ENCODE measurements at places on chromosomes 6 and 20.
A peak's percentile ranks its signal among the peaks of the same experiment; 100 is the strongest.

- no peak for DNase-seq
Measured at GRCh38 chr6:90730151-90730673, 143.3 kb upstream of the MAP3K7 start.

DNA sequence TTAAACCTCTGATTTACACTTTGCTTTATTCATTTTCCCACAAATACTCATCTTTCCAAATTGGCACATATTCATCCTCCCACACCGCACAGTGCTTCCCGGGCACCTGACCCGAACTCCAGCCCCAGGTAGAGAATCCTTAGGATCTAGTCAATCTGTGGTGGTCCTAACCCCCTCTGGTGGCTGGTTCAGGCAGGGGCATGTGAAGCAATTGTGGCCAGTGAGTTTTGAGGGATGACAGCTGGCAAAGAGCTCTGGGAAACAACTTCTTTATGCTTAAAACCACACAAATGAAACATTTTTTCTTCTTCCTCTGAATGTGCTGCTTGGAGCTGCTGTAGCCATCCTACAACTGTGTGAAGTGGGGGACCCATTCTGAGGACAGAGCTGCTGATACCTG, 54.7 kb downstream of the ELOVL5 start:
- no peak for DNase-seq

DNA sequence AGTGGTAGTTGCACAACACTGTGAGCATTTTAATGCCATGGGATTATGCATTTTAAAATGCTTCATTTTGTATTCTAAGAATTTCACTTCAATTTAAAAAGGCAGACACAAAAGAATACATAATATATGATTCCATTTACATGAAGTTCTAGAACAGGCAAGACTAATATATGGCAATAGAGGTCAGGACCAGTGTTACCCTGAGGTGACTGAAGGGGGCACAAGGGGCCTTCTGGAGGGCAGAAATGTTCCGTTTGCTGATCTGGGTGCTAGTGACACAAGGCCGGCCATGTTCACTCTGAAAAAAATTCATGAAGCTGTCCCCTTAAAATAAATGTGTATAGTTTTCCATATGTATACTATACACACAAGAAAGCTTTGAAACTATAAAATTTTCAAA, 28.5 kb downstream of the TASP1 start:
- no peak for DNase-seq

DNA sequence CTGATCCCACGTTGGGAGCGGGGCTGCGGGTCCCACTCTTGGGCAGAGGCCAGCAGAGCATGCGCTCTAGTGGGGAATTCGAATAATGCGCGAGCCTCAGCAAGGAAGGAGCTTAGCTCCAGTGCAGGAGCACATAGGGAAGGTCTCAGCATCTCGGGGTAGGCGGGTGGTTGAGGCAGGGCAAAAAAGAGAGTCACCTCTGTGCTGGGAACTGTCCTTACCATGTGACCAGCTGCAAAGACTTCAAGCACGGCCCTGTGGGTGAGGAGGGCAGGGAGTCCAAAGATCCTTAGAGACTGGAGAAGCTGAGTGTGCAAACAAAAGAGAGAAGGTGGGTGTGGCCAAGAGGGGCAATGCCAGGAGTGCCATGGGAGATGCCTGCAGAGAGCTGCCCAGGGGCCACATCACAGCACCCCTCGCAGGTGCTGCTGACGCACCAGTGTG, 79.2 kb upstream of the CD93 start:
- no peak for DNase-seq

GRCh38 chr6:168698923-168699322, 257.9 kb downstream of the SMOC2 start:
- no peak for DNase-seq

DNA sequence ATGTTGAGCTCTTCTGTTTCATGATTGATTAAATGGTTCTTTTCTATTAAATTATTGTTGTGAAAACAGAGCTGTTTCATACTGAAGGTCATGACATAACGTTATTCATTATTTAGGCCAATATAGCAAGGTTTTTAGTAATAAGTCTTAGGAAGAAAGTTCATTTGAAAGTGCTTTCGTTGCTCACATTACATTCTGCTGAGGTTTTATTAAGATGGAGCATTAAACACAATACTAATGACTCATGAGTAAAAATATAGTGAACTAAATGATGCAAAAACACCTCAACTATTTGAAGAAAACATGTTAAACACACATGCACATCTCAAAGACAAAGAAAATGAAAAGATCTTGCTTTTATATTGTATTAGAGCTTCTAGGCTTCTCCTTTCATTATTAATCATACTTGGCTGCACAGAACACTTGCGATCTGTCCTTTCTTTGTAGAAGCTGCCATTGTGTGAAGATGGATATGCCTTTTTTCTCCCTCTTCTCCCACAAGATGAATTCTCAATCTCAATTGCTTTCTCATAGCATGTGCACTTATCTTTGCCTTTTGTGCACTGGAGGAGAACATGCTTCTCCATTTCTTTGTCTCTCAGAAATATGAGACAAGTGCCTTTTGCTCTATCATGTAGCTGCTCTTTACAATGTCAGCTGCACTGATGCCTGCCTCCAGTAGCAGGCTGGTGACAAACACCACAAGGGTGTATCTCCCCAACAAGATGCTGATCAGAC, 312.4 kb downstream of the PHF3 start:
- DNase-seq = no peak

DNA sequence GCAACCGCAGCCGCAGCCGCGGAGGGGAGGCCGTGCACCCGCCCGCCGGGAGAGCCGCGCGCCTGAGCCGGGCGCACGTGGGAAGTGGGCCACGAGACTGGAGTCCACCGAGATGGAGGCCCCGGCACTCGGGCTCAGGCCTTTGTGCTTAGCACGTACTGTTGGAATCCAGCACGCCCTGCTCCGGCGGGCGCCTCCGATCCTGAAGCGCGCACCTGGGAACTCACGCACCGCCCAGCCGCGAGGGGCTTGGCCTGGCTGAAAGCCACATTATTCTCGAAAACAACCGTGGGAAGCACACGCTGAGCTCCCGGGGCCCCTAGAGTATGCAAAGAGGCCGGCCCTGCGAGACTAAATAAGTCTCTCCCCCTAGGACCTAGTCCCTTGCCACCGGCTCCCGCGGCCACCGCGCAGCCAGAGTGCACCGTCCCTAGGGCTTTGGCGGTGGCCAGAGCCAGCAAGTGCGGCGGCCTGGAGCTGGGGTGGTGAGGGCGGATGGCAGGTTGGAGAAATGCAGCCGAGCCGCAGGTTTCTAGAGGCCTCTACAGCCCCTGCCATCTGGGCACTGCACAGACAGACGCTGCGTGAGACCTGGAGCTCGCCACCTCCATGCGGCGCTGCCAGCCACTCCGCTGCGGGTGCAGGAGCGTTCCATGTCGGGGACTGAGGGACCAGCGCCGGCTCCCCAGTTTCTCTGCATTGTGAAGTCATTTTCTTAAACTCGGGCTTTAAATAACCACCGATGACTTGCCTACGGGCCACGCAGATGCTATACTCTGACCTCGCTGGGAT, 42.0 kb upstream of the LY86 start:
- peak; percentile 41 for DNase-seq

- DNase-seq = no peak
Measured at GRCh38 chr6:167137081-167137480, 14.2 kb downstream of the CCR6 start.

DNA sequence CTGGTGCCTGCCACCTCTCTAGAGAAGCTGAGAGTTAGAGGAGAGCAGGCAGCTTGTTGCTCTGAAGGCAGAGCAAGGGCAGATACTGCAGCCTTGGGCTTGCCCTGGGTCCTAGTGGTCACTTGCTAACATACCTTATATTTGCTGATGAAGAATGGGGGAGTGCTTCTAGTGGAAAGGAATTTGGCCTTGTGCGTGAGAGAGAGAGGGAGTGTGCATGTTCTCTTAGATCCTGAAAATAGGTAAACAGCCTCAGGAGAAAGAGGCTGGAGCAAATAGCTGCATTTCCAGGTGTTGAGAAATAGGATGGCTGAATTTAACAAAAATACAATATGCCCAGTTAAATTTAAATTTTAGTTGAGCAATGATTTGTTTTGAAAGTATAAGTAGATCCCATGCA, 724.5 kb upstream of the FLRT3 start:
- DNase-seq = no peak

DNA sequence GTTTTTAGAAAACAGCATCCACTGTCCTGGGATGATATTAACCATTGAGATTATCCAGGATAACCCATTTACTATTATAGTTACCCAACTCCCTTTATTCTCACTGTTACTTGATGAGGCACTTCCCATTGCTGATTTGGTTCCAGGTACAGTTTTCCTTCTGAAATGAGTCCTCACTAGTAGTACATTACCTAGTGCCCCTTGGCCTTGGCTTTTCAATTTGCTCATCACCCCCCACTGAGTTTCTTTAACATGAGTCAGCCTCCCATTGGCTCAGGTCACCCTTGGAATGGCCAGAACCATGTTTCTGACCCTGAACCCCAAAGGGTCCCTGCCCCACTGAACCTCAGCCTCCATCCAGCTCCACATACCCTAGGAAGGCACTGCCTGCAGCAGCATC, 28.4 kb downstream of the MDGA1 start:
- no peak for DNase-seq

DNA sequence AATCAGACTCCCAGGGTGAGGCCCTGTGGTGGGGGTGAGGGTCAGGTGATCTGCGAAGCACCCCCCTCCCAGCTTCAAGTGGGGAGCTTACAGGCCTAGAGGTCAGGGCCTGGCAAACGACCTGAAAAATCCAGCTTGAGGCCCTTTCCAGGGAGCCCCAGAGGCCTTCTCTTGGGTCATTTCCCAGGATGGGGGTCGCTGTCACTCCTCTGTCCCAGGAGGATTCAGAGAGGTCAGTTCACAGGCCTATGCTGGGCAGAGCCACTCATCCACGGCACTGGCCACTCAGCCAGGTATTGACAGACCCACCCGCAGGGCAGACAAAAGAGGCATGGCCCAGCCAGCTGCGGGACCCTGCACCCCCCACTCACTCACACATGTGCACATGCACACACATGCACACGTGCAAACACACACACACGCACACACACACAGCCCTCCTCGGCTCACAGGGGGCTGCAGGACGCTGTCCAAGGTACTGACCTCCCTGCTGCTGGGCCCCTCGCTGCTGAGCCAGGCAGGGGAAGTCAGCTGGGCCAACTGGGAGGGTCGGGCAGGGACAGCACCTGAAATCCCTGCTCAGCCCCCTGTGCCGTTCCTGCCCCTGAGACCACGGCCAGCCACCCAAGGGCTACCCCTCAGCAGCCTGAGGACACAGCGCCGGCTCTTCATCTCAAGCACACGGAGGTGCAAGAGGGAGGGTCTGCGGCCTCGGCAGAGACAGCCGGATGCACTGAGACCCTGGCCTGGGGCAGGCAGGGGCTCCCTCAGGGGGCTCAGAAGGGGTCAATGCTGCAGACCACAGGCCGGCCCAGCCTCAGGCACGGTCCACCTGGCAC, 113.8 kb downstream of the TAF4 start:
- DNase-seq = peak; percentile 11

DNA sequence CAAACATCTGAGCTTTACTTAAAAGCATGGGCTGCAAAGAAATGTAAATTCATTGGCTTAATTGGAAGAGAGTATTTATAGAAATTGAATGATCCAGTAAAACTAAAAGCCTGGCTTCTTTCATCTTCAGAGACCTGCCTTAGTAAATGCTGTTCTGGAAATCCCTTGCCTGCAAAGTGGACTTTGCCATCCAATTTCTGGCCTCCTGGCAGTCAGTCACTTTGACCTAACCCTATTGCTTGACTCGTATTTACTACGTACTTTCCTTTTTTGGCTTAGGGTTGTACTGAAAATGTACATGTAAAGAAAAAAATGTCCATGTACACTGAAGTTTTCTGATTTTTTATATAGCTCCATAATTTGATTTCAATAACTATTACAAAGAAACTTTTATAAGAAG, 47.1 kb downstream of the E2F3 start:
- DNase-seq = no peak

DNA sequence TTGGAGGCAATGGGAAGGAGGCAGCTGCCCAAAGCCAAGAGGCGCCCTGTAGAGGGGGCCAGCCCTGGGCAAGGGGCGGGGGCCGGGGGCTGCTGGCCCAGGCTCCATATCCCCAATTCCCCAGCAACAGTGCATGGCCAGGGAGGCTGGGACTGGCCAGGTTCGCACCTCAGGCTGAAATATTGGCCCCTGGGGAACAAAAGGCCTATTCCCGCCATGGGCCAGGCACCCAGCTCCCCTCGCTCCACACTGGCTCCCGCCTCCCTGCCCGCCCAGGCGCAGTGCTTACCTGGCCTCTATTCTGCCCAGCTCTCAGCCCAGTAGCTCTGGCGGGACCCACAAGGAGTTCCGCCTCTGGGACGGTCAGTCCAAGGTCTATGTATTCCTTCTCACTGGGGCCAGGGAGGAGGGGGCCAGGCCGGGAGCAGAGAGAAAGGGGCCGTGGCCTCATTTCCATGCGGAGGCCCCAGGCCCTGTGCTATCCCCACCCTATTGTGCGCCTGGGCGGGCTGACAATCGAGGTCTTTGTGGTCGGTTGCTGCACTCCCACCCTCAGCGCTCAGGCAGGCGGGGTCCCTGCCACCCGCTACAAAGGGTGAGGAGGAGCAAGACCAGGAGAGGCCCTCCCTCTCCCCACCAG, 42.3 kb downstream of the YTHDF1 start:
- DNase-seq = no peak
